NCI-H510A (cell line): ENCODE measurements at places on chromosomes 11 and 22.

DNA sequence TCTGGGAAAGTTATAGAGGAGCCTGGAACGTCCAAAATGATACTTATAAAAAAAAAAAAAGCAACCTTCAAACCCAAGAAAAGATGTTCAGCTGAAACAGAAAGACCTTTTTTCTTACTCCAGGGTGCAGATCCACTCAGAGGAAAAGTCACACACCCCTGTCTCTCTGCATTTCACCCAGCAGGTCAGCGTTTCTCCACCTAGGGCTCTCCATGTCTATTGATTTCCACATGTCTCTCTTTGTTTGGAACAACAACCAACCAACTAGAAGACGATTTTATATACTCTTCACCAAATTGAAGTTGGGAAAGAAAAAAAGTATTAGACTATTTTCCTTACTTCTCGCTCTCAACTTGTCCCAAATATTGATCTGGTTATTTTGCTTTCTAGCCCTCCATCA, 42.2 kb upstream of the BLID start:
- DNase-seq = no peak

GRCh38 chr11:17169876-17170275, 37.9 kb downstream of the PIK3C2A start:
- DNase-seq = no peak

DNA sequence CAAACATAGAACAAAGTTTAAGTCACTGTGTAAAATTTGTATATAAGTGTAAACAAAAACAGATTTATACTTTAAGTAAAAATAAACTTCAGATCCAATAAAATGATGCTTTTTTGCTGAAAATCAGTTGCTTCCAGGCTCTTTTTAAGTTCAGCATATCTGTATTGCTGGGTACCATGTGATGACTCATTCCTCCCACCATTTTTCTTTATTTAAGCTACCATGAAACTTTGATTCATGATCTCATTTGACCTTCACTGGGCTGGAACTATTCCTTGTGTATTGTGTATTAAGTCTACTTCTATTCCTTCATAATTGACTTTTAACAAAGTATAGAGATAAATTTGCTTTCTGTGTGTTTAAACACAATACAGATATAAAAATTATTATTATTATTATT, 46.3 kb upstream of the RRM1 start:
- DNase-seq = no peak

DNA sequence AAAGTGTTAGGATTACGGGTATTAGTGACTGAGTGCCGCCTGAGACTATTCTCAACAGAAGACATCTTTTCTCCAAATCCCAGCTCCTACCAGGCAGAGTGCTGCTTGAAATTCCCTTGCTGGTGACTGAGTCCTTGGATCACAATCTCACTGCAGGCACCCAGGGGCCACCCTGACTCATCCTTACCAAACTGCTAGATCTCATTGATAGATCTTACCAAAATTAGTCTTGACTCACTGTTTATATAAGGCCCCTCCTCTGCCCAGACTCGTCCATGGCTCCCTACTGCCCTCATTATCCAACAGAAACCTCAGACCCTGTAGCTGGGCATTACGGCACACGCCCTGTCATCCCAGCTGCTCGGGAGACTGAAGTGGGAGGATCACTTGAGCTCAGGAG, 14.7 kb downstream of the TBC1D10A start:
- no peak for DNase-seq
